ENCODE measurements at places on chromosomes 5 and 9. TPM values are rescaled to one million over a fixed set of nuclear protein-coding genes. Genes with fewer than 3 reads are reported as not detected.

DNA sequence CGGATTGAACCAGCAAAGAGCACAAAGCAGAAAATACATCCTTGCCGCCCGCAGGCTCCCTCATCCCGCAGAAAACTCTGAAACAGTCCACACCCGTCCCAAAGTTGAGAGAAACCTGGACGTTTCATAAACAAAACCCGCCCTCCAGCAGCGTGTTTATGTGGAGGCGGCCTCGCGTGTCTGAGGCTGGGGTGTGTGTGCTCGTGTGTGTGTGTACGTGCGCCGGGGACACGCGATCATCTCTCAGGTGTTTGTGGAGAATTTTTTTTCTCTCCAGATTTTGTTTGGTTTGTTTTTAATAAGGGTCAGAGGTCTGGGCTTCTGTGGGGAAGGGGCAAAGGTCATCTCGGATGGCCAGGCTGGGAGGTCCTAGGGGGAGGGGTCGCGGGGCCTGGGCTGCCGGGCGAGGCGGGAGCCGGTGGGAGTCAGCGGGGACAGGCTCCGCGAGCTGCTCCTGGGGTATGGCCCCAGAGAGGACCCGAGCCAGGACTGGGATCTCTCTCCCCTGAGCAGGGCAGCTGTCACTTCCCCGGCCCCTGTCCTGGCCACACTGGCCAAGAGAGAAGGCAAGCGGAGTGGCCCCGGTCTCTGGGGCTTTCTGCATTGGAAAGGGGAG, 206.4 kb downstream of the C9orf50 start:
- DNase-seq, result no peak
- H3K27ac ChIP-seq, result peak overlapping the region; percentile 87
- no peaks in the 10 kb centered on the region for H3K27me3 ChIP-seq
- H3K4me3 ChIP-seq, result peak overlapping the region; percentile 55
- H3K36me3 ChIP-seq, result peaks cover 10% of the 10 kb centered on the region

DNA sequence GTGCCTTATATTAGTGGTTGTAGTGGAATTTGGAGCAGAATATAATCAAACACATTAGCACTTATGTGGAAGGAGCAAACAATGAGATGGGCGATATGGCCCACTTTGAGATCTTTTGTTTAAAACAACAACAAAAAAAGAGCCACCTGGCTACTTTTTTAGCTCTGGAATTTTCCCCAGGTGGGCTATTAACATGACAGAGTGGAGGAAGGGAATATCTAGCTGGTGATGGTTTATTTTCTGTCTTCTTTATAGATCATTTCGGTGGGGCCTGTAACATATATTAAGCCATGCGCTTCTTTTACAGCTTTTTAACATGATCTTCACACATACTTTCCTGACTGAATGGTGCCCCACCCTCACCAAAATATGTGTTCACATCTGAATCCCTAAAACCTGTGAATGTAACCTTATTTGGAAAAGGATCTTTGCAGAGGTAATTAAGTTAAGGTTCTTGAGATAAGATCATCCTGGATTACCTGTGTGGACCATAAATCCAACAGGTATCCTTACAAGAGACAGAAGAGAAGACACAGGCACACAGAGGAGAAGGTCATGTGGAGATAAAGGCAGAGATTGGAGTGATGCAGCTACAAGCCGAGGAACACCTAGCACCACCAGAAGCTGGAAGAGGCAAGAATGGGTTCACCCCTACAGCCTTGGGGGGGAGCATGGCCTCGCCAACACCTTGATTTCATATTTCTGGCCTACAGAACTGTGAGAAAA, 16.6 kb upstream of the ENTREP1 start:
- no peaks in the 10 kb centered on the region for H3K4me1 ChIP-seq
- H3K36me3 ChIP-seq, result no peaks in the 10 kb centered on the region
- DNase-seq, result no peak

GRCh38 chr5:159515909-159516415, 185.7 kb upstream of the IL12B start:
- no peak overlapping the region for H3K27ac ChIP-seq
- H3K4me3 ChIP-seq, result no peak overlapping the region
- H3K36me3 ChIP-seq, result no peaks in the 10 kb centered on the region
- DNase-seq, result peak; percentile 80
- H3K4me1 ChIP-seq, result peaks cover 3% of the 10 kb centered on the region
- H3K27me3 ChIP-seq, result peaks cover 22% of the 10 kb centered on the region

GRCh38 chr9:122527193-122527592, at the start of gene OR1N1:
Gene OR1N1 (minus strand): TSS chr9:122527293. CDS start chr9:122527293, 0 bp downstream.
- H3K4me1 ChIP-seq, result no peaks in the 10 kb centered on the region
- no peak within 1 kb of the TSS for H3K27ac ChIP-seq
- H3K36me3 ChIP-seq, result no peaks in the 10 kb centered on the region
- H3K27me3 ChIP-seq, result peaks cover 2% of the 10 kb centered on the region

- H3K4me1 ChIP-seq, result peaks cover 1% of the 10 kb centered on the region
- peaks cover 7% of the 10 kb centered on the region for H3K27me3 ChIP-seq
- H3K27ac ChIP-seq, result no peak overlapping the region
- H3K36me3 ChIP-seq, result no peaks in the 10 kb centered on the region
- DNase-seq, result no peak
Observed at GRCh38 chr5:65144136-65144871, 337.4 kb downstream of the ADAMTS6 start.

- H3K4me1 ChIP-seq, result no peaks in the 10 kb centered on the region
- no peak overlapping the region for H3K4me3 ChIP-seq
- peaks cover 20% of the 10 kb centered on the region for H3K27me3 ChIP-seq
- DNase-seq, result no peak
- no peak overlapping the region for H3K27ac ChIP-seq
Observed at GRCh38 chr9:72687331-72687730, 165.9 kb downstream of the TMC1 start.

DNA sequence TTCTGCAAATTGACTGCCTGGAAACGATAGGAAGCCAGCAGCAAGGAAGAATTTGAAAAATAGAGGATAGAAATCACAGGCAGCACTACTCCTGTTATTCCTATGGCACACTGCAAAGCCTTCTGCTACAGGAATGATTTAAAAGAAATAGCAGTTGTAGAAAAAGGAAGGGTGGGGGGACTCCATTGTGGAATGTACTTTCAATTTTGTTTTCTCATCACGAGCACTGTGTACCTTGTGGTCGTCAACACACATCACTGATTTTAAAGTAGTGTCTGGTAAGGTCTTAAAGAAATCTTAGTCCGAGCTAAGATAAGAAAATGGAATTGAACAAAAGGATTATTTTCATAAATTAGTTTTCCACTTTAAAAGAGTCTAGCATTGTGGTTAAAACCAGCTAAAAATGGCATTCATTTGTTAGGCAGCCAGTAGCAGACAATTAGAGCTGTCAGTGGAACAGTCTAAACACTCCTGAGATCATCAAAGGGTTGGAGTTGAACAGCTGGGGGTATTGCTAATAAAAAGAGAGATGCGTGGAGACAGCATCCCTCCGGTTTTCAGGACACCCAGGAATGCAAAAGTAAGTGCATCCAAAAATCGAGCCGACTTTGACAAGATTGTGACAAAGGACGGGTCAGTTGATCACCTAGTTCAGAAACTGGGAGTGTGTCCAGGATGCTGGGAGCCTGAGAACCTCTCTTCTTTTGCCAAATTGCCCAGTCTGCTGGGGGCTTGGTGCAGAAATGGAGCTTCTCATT, 97.8 kb upstream of the WWC1 start:
- no peak overlapping the region for H3K4me3 ChIP-seq
- H3K36me3 ChIP-seq, result no peaks in the 10 kb centered on the region
- no peak overlapping the region for H3K27ac ChIP-seq
- DNase-seq, result no peak
- H3K27me3 ChIP-seq, result peaks cover 2% of the 10 kb centered on the region

DNA sequence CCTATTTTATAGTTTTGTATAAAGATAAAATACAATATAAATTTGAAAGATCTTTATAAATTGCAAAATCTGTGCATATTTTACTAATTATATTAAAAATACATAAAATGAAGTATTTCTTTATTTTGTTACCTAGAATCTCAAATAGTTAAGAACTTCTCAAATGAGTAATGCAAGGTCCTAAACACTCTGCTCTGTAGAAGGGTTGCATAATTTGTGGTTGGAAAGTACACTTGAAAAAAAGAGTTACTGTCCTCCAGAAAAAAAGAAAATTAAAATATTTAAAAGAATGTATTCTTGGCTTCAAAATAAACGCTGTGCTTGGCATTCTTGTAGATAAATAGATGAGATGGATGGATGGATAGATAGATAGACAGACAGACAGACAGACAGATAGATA, 428.8 kb upstream of the CDH6 start:
- no peaks in the 10 kb centered on the region for H3K36me3 ChIP-seq
- DNase-seq, result no peak
- H3K4me3 ChIP-seq, result no peak overlapping the region

GRCh38 chr9:129124506-129125069, 13.4 kb downstream of the PTPA start:
- H3K27ac ChIP-seq, result no peak overlapping the region
- peaks cover 30% of the 10 kb centered on the region for H3K36me3 ChIP-seq
- no peak for DNase-seq
- H3K4me1 ChIP-seq, result no peaks in the 10 kb centered on the region
- no peak overlapping the region for H3K4me3 ChIP-seq

GRCh38 chr5:180099733-180100611, 28.4 kb upstream of the RNF130 start:
- no peak overlapping the region for H3K27ac ChIP-seq
- no peak overlapping the region for H3K4me3 ChIP-seq
- DNase-seq, result no peak
- peaks cover 5% of the 10 kb centered on the region for H3K27me3 ChIP-seq

DNA sequence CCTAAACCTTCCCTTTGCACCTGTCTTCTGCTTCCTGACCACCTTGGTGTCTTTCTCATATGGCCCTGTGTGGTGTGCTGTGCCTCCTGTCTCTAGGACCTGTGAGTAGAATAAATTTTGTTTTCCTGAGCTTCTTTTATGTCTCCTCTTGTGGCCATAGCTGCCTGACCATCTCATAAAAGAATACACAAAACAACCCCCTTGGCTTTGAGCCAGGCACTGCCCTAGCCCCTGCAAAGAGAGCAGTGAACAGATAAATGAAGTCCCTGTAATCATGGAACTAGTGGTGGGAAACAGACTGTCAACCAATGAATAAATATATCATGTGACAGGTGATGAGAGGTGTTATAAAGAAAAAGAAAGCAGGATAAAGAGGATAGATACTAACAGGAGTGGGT, 485.1 kb downstream of the CSNK1G3 start:
- no peaks in the 10 kb centered on the region for H3K4me1 ChIP-seq
- no peak overlapping the region for H3K27ac ChIP-seq
- no peak for DNase-seq
- H3K4me3 ChIP-seq, result no peak overlapping the region

DNA sequence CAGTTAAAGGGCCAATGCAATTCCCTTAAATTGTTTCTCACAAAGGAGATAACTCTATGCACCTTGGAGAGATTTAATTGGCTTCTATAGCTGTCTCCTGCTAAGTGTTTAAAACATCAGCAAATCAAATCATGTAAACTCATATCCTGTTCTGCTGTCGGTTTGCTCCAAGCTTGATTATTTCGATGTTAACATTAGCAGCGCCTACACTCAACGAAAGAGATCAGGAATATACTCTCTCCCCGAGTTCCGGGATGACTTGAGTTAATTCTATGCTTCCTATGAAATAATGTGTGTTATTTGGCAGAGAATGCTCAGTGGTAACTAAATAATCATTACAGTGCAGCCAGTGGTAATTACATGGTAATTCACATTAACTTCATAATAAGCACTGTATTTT, 338.6 kb downstream of the EBF1 start:
- H3K27ac ChIP-seq, result no peak overlapping the region
- DNase-seq, result no peak
- H3K4me1 ChIP-seq, result no peaks in the 10 kb centered on the region
- no peak overlapping the region for H3K4me3 ChIP-seq
- no peaks in the 10 kb centered on the region for H3K36me3 ChIP-seq
- H3K27me3 ChIP-seq, result peaks cover 10% of the 10 kb centered on the region

DNA sequence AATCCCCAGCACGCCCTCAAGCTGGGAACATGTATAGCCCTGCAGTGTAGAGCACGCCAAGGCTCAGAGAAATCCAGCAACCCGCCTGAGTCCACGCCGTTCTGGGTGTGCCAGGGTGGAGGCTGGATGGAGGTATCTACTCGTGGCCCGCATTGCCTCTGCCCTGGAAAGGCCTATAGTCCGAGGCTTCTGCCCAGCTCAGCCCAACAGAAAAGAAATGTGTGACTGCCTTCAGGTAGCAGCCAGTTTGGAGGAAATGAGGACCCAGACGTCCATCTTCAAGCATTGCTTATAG, 18.2 kb downstream of the S1PR3 start:
- H3K4me1 ChIP-seq, result no peaks in the 10 kb centered on the region
- DNase-seq, result no peak
- no peak overlapping the region for H3K27ac ChIP-seq

DNA sequence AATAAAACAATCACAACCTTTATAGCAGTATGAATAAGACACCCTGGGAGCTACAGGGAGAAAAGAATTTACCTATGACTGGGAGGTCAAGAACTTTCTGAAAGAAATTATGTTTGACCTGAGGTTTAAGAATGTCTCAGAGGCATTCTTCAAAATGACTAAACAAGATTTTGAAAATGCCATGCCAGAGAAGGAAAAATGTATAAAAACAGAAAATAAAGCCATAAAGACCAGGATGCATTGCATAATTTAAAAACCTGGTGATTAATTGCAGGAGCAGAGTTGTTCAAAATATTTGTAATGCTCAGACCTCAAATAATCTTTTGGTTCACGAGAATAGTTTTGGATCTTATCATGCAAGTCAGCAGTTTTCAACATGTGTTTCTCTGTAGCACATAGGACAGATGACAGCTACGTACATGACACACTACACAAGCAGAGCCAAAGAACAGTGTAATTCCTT, 954.7 kb upstream of the ARRDC3 start:
- H3K4me3 ChIP-seq, result no peak overlapping the region
- no peaks in the 10 kb centered on the region for H3K36me3 ChIP-seq
- no peaks in the 10 kb centered on the region for H3K4me1 ChIP-seq
- H3K27ac ChIP-seq, result no peak overlapping the region
- DNase-seq, result no peak

GRCh38 chr9:110575945-110576344, 3.6 kb downstream of the SVEP1 start:
- DNase-seq, result no peak
- no peak overlapping the region for H3K4me3 ChIP-seq
- no peak overlapping the region for H3K27ac ChIP-seq
- H3K36me3 ChIP-seq, result no peaks in the 10 kb centered on the region

GRCh38 chr5:160938532-160938931, 86.5 kb upstream of the ATP10B start:
- no peaks in the 10 kb centered on the region for H3K27me3 ChIP-seq
- H3K4me3 ChIP-seq, result no peak overlapping the region
- H3K36me3 ChIP-seq, result no peaks in the 10 kb centered on the region
- H3K4me1 ChIP-seq, result no peaks in the 10 kb centered on the region
- H3K27ac ChIP-seq, result no peak overlapping the region
- DNase-seq, result no peak

Gene PRR16
- not detected for total RNA-seq

Gene NANS
- total RNA-seq, result 47.8 TPM

Gene DOCK8
- 389 TPM for total RNA-seq

Gene GARIN3
- 0.09 TPM for total RNA-seq

Gene GBA2
- total RNA-seq, result 58.8 TPM

Gene SLC28A3
- total RNA-seq, result 0.09 TPM

Gene JADE2
- 88.1 TPM for total RNA-seq

Gene BTNL8
- total RNA-seq, result not detected

Gene GOLM1
- total RNA-seq, result 3.0 TPM

Measured in activated CD8-positive, alpha-beta memory T cell treated with anti-CD3 and anti-CD28 coated beads, Interleukin-2, amount 10 ng/mL, durations not matched to agents 7 days and 5 days (primary cell).